Fibroblast of villous mesenchyme (primary cell): ENCODE measurements at places on chromosomes 12 and 14. TPM values are rescaled to one million over a fixed set of nuclear protein-coding genes. Genes with fewer than 3 reads are reported as not detected.

Gene NUP37
- 28.3 and 39.3 TPM in 2 replicates for total RNA-seq

Gene ANO2
- 0.43 TPM in 1 of 2 replicates, not detected in the other for total RNA-seq

Gene NAV3
- 96.3 and 206 TPM in 2 replicates for total RNA-seq

Gene PRORP
- total RNA-seq = 36.4 and 38.0 TPM in 2 replicates

Gene OR8S1
- total RNA-seq = not detected in 2 replicates

Gene NFATC4
- 56.4 and 68.2 TPM in 2 replicates for total RNA-seq

Gene NANOG
- not detected in 2 replicates for total RNA-seq

Gene GPR84
- total RNA-seq = not detected in 2 replicates

Gene MYO1A
- under 0.01 TPM in 1 of 2 replicates, not detected in the other for total RNA-seq

Gene SLCO1A2
- 0.32 and 0.86 TPM in 2 replicates for total RNA-seq

Gene SLC25A47
- total RNA-seq = not detected in 2 replicates

Gene MYH6
- not detected in 2 replicates for total RNA-seq

Gene OAS3
- total RNA-seq = 10.3 and 12.5 TPM in 2 replicates

Gene SYNDIG1L
- not detected in 2 replicates for total RNA-seq

Gene RTL1
- not detected in 2 replicates for total RNA-seq

Gene SRSF9
- total RNA-seq = 148 and 192 TPM in 2 replicates

Gene CCDC177
- total RNA-seq = not detected in 2 replicates

Gene HPD
- total RNA-seq = not detected in 2 replicates

Gene KRT2
- total RNA-seq = not detected in 2 replicates

Gene KRT83
- total RNA-seq = not detected in 2 replicates

Gene FAM90A1
- under 0.01 TPM in 1 of 2 replicates, not detected in the other for total RNA-seq

Gene SLC39A2
- not detected in 2 replicates for total RNA-seq

Gene LRFN5
- total RNA-seq = 0.97 and 1.7 TPM in 2 replicates
